ENCODE measurements at places on chromosomes 3 and 15.

DNA sequence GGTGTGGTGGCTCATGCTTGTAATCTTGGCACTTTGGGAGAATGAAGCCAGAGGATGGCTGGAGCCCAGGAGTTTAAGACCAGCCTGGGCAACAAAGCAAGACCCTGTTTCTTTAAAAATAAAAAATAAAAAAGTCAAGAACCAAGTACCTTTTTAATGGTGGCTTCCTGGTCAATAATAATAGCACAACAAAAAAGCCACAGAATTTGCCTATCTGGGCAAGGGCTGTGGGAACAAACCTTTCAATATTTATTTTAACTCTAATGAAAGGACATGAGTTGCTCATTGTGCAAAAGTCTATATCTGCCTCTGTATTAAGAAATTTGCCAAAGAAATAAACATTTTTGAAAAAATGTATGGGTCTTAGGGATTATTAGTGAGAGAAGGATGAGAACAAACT, 2.1 kb downstream of the ZNF609 start:
- DNase-seq: no peak

DNA sequence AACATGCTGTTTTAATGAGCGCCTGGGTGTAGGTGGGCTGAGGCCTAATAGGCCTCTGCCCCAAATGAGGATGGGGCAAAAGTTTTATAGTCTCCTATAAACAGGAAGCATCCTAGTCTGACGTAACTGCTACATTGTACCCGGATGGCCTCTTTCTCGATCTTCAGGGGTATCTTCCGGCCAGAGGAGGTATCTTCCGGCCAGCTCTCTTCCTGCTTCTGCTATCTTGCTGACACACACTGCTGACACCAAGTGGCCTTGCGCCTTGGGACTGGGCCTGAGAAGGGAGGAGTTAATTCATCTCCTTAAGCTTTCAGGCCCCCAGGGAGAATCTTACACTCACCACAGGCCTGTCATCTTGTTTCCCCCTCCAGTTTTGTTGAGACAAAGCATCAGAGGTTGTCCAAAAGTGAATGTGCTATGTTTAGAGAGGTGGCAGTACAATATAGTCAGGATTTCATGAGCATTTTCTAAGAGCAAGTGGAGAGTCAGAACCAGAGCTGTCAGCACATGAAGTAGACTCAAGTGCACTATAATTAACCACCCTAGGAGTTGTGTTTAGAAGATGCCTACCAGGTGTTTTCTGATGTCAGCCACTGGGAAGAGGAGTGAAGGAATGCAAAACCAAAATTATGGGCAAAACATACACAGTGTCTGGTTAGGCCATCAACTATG, 15.6 kb upstream of the IGSF10 start:
- no peak for DNase-seq

GRCh38 chr3:141103503-141103902, 52.4 kb downstream of the SPSB4 start:
- DNase-seq: no peak

DNA sequence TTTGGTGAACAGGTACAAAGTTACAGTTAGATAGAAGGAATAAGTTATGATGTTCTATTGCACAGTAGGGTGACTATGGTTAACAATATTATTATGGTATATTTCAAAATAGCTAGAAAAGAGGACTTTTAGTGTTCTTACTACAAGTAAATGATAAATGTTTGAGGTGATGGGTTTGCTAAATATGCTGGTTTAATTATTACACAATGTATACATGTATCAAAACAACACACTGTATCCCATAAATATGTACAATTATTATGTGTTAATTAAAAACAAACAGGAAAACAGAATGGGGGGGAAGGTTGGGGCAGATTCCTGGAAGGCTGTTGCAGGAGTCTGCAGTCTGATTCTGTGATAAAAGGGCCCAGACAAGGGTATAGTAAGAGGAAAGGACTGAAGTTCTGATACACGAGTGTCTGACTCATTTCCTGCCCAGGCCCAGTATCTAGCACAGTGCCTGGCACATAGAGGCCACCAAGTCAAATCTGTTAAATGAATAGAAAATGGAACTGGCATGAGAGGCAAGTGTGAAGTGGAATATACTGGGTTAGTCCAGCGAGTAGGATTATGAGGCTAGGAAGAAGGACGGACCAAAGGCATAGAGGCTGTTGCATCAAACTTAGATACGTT, 7.2 kb upstream of the ENTPD3 start:
- DNase-seq: no peak

GRCh38 chr15:32991619-32992111, 202.8 kb downstream of the FMN1 start:
- DNase-seq: no peak

GRCh38 chr15:59153466-59153865, 48.5 kb downstream of the CCNB2 start:
- no peak for DNase-seq

- no peak for DNase-seq
Measured at GRCh38 chr15:30830961-30831360, 72.8 kb upstream of the FAN1 start.

- DNase-seq: no peak
Measured at GRCh38 chr3:49745986-49746385, 22.2 kb upstream of the GMPPB start.

DNA sequence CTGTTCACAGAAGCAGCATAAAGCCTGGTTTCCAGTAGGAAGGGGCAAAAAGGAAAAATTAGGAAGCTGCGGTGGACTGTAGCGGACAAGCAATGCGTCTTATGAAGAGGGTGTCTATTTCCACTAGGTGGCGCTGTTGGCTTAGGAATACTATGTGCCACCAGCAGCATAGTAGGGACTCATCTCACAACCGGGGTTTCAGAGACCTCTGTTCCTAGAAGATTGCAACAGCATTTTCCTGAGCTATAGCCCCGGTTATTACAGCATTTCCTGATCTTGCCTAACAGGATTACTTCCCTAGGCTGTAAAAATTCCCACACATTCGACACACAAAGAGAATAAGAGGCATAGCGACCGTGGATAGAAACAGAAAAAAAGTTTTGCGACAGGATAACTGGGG, 683.0 kb downstream of the TBL1XR1 start:
- no peak for DNase-seq

- no peak for DNase-seq
Measured at GRCh38 chr3:23159929-23160328, 43.2 kb upstream of the UBE2E2 start.

DNA sequence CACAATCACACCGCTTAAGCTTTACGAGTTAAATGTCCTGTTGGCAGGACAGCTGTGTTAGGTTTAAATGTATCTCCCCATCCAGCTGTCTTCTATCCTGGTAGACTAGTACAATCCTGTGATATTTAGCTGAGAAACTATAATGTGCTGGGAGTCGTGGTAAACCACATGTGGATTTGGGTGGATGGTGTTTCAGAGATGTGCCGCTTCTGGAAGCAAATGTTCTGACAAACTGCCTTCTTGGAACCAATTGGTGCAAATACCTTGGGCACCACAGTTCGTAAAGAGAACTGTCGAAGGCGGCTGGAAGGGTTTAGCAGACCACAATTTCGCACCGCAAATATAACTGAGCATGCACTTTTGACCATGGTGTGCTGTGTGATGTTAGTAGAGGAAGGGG, 15.0 kb downstream of the SCG5 start:
- no peak for DNase-seq

DNA sequence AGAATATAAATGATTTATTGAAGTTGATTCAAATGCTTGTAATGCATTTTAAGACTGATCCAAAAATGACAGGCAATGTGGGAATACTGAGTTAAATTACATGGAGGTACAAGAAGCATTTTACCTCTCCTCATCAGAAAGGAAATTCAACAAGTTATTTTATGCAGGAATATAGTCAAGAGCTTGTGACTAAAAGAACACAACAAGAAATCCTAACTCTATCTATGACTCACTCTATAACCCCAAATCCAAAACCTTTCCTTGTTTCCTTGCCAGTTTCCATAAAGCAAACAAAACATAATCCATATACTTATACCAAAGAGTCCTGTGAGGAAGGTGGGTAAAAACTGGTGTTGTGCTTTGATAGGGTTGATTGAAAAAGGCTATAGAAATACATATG, 30.8 kb downstream of the SIN3A start:
- DNase-seq: no peak

DNA sequence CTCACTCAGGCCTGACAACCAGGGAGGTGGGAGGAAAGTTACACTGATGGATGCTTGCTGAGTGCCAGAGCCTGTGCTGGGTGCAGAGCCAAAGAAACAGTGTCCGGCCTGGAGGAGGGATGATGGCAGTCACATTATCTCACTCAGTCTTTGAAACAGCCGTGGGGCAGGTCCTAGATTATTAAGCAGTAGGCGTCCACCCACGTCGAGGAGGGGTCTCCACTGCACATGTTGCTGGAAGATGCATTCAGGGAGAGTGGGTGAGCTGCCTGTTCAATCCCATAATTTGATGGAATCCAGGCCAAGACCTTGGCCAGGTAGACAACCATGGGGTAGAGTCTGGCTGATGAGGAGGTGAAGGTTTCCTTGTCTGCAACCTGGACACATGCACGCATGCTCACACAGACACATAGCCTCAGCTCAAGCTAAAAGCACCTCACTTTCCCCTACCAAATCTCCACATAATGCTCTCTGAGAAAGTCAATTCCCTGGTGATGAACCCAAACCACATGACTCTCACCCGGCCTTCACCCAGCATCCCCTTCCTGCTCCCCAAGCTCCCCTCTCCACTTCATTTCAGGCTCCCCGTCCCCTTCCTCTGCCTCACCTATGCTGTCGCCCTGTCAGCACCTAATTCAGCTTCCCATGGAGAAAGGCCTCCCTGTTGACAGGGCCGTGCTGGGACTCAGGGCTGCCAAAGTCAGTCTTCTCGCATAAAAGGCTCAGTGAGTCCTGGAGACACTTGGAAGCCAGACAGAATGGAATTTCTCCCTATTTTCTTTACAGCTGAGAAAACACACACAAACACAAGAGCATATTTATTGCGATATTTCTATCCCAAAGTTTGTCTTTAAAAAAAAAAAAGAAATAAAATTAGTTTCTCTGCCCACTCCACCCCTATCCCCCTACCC, 29.8 kb downstream of the ACAN start:
- DNase-seq: no peak

DNA sequence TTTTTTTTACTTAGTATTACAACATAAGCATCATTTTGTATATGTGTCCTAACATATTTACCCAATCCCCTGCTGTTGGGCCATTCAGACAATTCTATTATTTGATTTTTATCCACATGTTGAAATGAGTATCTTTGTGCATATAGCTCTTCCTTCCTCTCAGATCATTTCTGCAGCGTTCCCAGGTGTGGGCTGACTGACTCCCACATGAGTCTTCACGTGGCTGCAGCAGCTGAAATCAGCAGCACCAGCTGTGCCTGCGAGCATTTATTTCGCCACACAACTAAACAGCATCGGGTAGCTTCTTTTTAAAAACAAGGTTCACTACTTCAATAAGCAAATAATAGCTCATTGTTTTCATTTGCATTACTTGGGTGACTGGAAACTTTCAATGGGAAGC, 44.5 kb upstream of the PDE8A start:
- no peak for DNase-seq

DNA sequence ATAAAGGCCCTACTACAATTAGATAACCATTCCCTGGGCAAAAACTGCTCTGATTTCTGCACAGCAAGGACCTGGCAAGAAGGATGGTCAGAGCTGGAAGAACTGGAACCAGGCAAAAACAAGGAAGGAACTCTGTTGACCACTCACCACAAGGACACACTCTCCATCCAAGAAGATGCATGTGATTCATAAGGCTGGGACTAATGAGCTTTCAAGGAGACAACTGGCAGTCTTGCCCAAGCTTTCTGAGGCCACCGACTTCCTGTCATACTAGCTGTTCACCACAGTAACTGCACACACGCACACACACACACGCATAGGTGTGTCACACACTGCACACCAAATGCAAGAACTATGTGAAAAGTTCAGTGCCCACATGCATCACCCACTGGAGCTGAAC, 256.6 kb downstream of the OCA2 start:
- no peak for DNase-seq
